Activated T-helper 1 cell treated with anti-CD3 and anti-CD28 coated beads, Interleukin-2, amount 50 U/mL, for 16 hours (primary cell): ENCODE measurements at places on chromosomes 1 and 21.

GRCh38 chr1:32780628-32781234 is 36.4 kb downstream of the YARS1 start:
- no peak for DNase-seq

DNA sequence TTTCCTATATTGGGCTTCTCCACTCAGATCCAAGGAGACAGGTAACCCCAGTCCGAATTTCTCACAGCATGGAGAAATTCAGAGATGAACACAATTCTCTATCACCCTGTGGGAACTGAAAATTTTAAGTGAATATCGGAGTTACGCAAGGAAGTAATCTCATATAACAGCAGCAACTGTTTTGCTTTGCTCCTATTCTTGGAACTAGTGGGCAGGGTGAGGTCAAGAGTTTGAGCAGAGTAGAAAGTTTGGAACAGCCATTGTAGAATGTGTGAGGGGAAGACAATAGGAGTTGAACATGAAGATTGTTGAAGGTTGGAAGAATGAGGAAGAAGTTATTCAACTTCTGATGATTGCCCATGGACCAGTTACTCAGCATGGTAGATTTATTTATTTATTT is 24.3 kb upstream of the SLC35D1 start:
- no peak for DNase-seq

DNA sequence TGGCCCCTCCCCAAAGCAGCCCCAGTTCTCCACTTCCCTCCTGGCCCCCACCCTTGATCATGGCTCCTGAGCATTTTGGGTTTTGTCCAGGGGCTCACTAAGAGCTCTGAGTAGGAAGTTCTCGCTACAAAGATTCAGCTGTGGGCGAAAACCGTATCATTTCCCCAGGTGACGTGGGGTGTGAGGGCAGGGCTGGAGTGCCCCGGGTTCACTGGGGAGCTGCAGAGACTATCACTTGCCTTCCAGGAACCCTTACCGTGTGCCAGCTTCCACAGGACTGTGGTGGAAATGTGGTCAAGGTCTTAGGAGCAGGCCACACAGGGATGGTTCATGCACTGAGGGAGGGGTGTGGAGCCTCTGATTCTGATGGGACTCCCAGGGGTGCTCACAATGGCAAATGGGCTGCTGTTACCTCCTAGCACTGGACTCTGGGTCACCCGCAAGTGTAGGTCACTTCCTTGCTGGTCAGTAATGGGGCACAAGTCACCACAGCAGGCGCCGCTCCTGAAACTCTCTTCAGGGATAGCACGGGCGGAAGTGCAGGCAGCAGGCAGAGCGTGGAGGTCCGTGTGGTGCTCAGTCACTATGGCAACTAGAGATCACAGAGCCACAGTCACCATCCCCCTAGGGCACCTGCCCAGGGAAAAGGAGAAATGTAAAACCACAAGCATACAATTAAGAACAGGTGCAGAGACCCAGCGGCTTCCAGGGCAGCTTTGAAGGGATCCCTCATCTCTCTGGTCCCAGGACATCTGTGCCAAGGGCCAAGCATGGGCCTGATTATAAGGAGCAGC is 35.4 kb downstream of the RSPH1 start:
- no peak for DNase-seq

- no peak for DNase-seq
These were observed 33.9 kb upstream of the GRIK3 start for GRCh38 chr1:37068260-37068659.

- DNase-seq: no peak
These were observed 339.1 kb downstream of the PTPRC start for GRCh38 chr1:198977909-198978308.

- no peak for DNase-seq
These were observed 115.2 kb upstream of the DMRTA2 start for GRCh38 chr1:50538476-50538875.

DNA sequence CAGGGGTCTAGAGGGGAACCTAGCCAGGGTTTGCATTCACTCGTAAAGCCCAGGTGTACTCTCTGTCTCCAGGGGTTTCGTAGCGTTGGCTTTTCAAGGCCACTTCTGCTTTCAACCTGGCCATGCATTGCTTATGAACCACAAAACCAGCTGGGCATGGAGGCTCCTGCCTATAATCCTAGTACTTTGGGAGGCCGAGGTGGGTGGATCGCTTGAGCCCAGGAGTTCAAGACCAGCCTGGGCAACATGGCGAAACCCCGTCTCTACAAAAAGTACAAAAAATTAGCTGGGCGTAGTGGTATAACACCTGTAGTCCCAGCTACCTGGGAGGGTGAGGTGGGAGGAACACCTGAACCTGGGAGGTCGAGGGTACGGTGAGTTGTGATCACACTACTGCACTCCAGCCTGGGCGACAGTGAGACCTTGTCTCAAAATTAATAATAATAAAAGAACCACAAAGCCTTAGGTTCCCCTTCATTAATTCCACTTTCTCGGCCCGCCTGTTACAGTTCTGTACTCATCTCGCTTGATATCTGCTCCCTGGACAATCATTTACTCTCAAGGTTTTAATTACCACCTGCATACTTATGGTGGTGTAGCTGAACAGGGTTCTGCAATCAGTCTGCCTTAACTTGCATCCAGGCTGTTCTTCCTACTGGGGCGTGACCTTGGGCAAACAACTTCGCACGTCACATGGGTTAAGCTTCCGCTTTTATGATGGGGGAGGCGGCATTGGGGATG is 6.1 kb downstream of the SLC16A4 start:
- DNase-seq: no peak

DNA sequence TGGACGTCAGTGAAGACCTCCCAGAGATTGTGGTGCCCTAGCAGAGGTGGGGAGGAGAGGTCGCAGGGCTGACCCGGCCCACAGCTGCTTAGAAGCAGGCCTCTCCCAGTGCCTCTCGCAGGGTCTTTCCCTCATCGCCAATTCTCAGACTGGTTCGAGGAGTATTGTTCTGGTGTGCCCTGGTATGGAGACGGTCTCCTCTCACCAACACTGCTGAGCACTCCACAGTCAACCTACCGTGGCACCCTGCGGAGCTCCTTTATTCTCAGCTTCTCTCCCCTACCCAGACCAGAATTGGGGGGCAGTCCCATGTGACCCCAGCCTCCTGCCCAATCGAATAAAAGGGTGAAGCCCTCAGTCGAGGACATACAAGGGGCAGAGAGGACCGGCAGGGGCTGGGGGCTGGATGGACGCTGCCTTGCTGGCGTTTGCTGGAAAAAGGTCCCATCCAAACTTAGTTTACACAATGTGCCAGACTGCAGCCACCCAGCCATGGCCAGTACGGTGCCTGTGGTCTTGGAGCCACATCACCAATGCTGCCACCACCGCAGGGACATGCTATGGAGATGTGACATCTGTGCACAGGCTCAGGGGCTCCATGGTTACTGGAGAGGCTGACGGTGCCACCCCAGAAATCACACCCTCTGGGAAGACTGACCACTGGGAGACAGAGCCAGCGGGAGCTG is 80.8 kb downstream of the STUM start:
- no peak for DNase-seq

GRCh38 chr1:185570962-185571361 is 163.2 kb upstream of the HMCN1 start:
- no peak for DNase-seq

DNA sequence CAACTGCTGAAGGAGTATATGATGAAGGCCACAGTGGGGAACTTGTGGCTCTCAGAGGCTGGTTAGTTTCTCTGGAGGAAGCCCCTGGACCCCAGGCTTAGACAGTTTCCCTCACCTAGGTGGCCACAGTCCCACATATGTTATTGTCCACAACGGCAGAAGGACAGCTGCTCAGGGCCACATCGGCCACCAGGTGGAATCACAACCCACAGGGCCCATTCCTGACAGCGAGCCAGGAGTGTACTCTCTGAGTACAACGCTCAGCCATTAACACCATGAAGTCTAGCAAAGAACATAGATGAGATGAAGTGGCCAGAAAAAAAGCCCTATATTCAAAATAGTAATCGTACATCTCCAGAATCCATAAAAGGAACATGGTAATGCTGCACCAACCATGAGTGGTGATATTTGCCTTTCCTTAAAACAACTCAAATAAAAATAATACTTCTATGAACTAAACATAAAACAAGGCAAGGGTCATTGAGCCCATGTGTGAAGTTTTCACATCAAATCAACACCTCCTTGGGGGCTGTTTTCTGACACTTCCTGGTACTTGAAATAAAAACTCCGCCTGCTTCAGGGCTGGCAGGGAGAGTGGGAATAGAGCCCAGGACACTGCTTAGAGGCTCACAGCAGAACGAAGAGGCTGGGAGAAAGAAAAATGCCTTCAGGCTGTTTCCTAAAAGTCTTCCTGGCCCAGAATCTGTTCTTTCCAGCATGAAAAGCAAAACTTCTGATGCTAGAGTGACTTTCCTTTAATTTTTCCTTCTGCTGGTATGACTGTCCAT is 383.3 kb downstream of the HHAT start:
- DNase-seq: no peak

DNA sequence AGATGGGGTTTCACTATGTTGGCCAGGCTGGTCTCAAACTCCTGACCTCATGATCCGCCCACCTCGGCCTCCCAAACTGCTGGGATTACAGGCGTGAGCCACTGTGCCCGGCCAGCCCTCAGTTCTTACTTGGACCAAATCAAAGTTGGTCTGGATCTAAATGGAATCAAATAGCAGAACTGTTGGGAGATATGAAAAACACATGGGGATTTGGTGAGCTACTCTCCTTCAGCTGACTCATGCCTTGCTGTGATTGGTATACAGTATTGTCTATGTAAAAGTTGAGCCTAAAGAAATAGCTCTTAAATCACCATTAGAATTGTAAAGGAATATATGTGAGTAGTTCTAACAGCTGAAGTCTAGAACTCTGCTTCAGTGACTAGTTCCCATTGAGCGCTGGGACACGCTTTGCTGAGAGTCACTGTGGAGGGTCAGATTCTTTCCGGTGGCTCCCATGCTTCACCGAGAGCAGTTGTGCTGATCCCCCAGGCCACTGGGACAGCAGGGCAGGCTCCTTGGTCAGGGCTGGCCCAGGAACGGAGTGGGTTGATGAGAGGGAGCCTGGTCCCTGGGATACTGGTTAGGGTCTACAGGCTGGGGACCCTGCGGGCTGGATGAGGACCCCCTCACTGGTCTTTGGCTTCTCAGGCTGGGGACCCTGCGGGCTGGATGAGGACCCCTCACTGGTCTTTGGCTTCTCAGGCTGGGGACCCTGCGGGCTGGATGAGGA is 14.0 kb downstream of the PKNOX1 start:
- no peak for DNase-seq

DNA sequence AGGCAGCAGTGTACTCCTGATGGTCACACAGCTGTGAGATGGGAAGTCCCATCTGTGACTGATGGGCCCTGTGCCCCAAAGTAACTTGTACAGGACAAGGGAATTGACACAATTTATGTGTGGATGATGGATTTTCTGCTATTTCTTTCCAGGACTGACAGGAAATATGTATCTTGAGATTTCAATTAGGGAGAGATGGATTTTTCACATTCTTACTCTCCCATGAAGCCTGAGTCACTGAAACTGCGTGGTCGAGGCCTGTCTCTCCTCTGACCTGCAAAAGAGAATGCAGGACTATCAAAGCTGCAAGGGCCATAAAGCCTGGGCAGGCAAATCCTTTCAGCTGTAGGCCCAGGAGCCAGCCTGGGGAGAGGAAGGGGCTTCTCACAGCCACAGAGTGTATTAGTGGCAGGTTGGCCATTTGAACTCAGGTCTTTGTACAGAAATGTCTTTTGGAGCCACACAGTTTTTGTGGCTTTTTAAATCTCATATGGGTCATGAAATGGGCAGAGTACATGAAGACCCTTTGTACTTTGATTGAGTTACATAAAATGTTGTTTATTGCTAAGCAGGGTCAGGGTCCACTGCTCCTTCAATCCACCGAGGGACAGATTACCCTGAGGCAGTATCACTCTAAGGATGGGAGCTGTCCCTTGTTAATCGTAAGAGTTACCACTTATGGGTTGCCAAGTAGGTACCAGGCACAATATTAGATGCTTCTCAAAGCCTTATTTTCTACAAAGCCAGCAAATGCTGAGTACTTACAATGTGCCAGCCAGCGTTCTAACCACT is 14.8 kb downstream of the ALX3 start:
- DNase-seq: no peak
